Stimulated activated CD4-positive, alpha-beta T cell treated with anti-CD3 and anti-CD28 coated beads, Interleukin-1b, Interleukin-23, amount 100 ng/mL, for 1 hour (primary cell): ENCODE measurements at places on chromosomes 12 and 14.

GRCh38 chr12:30448038-30448437 lies 247.6 kb downstream of the IPO8 start:
- DNase-seq: no peak

- no peak for DNase-seq
These were observed 20.5 kb downstream of the FOXN4 start for GRCh38 chr12:109288571-109288970.

DNA sequence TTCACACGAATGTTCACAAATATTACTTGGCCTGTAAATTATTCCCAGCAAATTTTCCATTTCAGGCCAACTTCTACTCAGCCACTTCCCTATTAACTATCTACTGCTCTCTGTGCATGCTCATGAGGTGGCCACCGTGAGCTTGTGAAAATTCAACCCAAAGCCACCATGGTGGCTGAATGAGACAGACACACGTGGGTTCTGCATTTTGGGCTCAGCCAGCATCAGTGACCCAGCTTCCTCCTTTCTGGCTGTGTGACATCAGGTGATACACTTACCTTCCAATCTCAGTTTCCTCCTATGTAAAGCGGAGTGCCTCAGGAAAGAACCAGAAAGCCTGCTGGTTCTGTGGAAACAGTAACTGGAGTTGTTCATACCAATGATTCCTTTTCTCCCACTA lies 175.8 kb downstream of the FOXN3 start:
- DNase-seq: no peak

DNA sequence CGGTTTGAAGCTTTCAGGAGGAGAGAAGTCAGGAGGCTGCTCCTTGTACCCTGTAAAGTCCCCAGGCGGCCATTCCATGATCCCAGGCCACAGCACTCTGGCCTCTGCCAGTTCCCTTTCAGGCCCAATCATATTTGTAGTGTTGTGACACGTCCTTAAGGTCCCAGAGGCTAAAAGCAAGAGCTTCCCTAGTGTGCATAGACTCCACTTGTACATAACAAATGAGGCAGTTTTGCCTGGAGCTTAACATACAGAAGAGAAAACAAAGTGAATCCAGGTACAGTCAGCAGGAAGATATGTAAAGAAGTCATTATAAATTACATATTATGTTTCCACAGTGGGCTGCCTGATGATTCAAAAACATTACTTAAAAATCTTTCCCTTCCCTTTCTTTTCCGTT lies 81.1 kb upstream of the RPH3A start:
- no peak for DNase-seq

GRCh38 chr12:26704214-26704613 lies 128.8 kb downstream of the ITPR2 start:
- DNase-seq: no peak

DNA sequence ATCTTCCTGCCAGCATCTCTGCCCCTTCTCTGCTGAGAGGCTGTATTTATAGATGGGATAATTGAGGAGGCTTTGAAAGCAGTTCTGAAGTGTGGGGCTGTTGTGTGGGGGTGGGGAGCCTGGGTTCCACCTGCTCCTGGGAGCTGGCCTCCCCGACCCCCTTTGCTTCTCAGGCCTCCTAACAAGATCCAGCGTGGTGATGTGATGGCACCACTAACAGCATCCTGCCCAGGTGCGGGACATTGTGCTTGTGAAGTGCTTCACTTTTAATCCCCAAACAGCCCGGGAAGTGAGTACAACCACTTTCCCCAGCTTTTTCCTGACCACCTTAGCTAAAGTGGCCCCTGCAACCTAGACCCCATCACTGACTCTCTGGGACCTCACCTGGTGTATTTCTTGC lies 95.1 kb upstream of the NRXN3 start:
- DNase-seq: no peak

DNA sequence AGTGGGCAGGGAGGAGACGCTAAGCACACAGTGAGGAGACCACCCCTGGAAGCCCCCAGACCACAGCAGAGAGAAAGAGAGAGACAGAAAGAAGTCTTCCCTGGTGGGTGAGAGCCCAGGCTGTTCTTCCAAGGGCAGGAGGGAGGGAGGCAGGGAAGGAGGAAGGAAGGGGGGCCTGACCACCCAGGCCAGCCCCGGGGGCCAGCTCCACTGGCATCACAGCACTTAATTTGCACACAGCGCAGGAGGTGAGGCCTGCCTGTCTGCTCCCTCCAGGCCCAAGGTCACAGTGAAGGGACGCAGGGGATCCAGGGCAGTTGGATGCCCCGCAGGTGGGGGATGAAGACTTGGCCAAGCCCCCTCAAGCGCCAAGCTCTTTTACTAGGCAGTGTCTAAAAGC lies 141.9 kb upstream of the C14orf180 start:
- no peak for DNase-seq

DNA sequence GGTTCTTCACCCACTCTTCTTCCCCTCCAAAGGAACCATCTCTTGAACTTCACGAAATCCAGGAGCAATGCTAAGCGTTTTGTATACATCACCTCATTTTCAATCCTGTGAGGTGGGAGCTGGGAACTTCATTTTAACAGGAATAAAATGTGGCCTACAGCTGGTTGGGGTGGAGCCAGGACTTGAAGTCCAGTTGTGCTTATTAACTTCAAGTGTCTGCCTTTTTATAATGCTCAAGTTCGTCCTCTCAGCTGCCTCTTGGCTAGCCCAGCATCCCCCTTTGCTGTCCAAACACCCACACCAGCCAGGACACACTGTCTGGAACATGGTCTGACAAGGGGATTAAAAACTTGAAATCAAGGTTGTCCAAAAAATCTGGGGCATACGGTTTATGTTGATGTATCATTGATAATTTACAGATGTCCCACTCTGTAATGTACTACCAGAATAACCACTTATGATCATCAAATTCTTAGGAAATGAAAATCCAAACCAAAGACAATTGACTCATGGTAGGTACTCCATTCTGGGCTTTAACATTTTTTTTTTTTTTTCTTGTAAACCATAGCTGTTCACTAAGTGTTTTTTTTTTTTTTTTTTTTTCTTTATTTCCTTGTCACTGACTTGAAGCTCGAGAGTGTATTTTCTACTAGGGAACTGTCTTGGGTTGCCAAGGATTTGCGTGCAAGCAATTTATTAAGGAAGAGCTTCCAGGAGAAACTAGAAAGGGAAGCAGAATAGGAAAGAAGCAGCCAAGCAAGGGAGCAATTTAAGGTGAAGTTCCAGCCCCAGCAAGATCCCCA lies 252.3 kb downstream of the EFCAB11 start:
- no peak for DNase-seq

- no peak for DNase-seq
These were observed 49.2 kb downstream of the HECTD4 start for GRCh38 chr12:112333019-112333418.

DNA sequence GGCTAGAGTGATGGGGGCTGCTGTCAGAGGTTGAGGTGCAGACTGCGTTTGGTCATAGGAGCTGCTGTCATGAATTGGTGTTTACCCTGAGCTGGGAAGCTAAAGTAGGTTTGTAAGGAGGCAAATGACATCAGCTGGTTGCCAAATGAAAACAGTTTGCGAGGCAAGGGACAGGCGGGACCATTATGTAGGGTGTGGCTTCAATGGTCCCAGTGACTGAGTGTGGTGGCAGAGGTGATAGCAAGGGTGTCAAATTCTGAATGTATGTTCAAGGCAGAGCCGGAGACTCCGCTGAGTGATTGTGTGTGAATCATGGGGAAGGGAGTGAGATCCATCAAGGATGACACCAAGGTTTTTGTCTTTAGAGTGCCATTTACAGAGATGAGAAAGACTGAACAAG lies 359.5 kb downstream of the VRK1 start:
- no peak for DNase-seq

GRCh38 chr12:122855071-122855829 lies 20.0 kb downstream of the HIP1R start:
- DNase-seq: no peak

DNA sequence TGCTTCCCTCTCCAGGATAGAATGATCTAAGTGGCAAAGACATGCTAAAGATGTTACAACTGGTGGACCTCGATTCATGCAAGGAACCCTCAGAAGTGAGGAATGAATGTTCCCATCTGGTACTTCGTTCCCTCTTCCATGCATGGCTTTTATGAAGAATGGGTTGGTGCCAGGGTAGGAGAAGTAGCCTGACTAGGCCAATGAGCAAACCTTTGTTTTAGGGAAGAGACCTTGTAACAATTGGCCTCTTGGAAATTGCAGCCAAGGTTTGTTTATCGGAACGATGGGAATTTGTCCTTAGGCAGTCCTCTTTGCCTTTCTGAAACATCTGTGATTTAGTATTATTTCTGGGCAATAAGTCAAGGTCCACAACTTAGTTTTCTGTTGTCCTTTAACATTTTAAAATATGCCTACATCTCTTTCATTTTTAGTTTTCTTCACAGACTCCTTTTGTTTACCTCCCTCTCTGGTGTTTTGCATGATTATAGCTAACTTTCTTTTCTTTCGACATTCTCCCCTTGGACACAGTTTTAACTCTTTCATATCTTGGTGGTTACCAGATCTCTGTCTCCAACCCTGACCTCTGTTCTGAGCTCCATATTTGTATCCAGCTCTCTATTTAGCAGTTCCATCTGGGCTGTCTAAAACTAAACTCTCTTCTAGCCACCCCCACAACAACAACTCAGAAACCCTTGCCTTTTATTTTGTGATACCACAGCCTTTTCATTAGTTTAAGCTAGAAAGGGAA lies 70.0 kb downstream of the DIP2B start:
- no peak for DNase-seq

DNA sequence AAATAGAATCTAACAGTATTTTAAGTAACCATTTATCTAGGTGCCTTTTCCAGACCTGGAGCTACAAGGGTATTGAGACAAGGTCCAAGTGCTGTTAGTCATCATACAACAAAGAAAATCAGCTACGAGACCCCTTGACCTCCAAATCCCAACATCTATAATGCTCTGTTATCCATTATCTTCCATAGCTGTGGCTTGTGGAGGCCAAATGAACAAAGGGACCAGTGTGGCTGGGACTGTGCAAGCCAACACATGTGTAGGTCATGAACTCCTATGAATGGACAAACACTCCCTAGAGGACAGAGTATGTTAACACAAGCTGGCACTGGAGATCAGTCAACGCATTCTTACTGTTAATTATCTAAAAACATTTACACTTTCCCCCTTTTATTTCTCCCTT lies 374.5 kb downstream of the EMP1 start:
- no peak for DNase-seq

- DNase-seq: no peak
These were observed 64.8 kb upstream of the TUNAR start for GRCh38 chr14:95811813-95812212.

GRCh38 chr12:204261-204678 lies 9.7 kb downstream of the SLC6A12 start:
- DNase-seq: no peak

DNA sequence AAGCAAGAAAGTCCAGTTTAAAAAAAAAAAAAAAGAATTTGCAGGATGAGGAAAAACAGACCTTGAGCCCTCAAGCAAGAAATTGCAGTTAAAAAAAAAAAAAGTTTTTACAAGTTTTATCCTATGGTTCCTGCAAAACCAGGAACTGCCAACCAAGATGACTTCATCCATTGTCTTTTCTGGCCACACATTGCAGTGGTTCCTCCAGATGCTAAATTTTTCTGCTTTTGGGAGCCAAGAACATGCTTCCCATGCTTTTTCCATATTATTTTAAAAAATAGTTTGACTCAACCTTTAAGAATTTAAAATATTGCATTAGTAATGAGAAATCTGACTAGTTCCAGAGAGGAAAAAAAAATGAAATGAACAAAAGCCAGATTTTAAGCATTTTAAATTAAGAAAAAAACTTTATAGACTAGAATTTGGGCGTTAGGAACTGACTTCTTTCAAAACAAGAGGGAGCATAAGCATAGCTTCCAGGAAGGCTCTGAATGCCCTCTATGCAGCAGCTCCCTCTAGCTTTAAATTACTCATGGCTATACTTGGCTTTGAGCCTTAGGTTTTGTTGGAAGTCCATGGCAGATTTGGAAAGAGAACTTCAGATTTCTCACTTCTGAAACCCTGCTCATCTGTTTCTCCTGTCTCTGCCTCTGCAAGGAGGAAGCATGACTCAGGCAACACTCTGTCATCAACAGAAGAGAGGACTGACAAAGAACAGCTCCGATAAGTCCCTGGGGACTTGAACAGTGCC lies 124.5 kb downstream of the GPR65 start:
- no peak for DNase-seq

GRCh38 chr12:41624571-41624970 lies 436.5 kb downstream of the PDZRN4 start:
- DNase-seq: no peak

DNA sequence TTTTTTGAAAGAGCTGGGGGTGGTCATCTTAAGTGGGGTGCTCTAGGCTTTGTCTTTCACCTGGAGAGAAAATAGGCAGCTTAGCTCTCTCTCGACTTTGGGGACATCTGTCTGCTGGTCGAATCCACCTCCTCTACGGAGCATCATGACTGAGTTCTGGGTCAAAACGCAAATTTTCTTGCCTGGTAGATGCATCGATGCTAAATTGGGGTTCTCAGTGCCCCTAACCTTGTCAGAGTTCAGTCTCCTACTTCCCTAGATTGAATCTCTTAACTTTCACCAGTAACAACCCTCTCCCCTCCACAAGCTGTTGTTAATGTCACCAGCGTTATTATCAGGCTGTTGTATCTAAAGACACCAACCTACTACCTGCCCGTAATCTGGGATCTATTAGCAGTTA lies 682 bp downstream of the FLRT2 start:
- no peak for DNase-seq

GRCh38 chr12:92876496-92876895 lies 52.6 kb downstream of the EEA1 start:
- no peak for DNase-seq

DNA sequence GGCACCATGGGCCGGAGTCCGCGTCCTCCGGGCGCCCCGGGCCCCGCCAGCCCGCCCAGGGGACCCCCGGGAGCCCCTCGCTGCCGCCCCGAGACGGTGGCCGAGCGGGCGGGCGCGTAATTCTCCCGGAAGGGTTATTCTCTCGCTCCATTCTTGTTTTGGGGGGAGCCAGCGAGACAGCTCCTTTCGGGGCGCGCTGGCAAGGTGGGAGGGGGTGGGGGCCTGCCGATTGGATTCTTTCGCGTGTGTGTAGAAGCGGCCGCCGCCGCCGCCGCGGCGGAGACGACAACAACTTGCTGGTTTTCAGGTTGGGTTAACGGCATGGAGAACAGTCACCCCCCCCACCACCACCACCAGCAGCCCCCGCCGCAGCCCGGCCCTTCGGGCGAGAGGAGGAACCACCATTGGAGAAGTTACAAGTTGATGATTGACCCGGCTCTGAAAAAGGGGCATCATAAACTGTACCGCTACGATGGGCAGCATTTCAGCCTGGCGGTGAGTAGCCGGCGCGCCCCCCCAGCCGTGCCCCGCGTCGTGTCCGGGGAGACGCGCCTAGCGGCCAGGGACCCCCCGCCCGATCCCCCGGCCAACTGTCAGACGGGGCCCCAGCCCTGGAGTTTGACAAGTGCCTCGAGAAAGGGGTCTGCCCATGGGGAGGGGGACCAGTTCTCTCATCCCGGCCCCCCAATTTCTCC lies 755 bp downstream of the SETD1B start:
- DNase-seq: no peak

DNA sequence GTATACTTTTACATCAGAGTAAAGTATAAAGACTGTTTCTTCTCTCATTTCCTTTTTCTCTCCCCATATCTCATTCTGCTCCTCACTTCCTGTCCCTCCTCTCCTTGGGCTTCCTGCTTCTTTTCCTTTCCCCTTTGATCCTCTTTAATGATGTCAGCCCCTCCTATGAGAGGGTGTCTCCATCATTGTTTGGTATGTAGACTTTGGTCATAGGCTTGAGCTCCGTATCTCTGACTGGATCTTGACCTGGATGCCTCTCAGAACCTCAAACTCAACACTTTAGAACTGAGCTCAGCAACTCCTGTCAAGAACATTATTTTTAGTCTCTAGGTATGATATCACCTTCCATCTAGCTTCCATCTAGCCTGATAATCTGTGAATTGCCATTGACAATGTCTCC lies 50.3 kb downstream of the AKAP6 start:
- no peak for DNase-seq

- no peak for DNase-seq
These were observed 41.1 kb downstream of the PRB3 start for GRCh38 chr12:11228296-11228879.
